ENCODE measurements at places on chromosomes 11 and 22. TPM values are rescaled to one million over a fixed set of nuclear protein-coding genes. Genes with fewer than 3 reads are reported as not detected.

MTCH2 gene
- 78.6 TPM for total RNA-seq

- no peak for DNase-seq
These were observed 46.5 kb downstream of the MYO7A start for GRCh38 chr11:77174559-77174958.

SSTR3 gene
- not detected for total RNA-seq

GRCh38 chr11:1640076-1640946 lies 10.7 kb downstream of the KRTAP5-5 start:
- no peak for DNase-seq

- no peak for DNase-seq
These were observed 137.4 kb downstream of the EHF start for GRCh38 chr11:34758262-34758661.

DNA sequence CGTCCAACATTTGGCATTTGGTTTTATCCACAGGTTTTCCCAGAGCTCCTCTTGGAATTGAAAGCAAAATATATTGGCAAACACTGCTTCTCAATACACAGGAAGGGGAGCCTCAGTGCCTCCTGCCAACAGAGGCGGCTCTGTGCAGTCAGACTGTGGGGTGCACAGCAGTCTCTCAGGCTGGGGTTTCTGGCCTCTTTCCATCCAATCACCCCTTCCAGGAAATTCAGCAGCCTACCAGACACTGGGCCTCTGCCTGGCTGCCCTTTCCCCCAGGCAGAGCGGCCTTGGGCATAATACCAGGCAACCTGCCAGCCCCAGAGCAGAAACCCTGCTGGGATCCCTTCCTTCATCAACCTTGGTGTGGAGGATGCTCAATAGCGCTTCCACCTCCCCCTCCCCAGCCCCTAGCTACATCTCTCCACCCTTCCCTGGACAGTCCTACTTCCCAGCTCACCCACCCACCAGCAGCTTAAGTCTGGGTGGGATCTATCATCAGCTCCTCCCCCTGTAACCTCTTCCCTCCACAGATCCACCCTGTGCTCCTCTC lies 17.8 kb upstream of the RAPSN start:
- DNase-seq: peak; percentile 75

DNA sequence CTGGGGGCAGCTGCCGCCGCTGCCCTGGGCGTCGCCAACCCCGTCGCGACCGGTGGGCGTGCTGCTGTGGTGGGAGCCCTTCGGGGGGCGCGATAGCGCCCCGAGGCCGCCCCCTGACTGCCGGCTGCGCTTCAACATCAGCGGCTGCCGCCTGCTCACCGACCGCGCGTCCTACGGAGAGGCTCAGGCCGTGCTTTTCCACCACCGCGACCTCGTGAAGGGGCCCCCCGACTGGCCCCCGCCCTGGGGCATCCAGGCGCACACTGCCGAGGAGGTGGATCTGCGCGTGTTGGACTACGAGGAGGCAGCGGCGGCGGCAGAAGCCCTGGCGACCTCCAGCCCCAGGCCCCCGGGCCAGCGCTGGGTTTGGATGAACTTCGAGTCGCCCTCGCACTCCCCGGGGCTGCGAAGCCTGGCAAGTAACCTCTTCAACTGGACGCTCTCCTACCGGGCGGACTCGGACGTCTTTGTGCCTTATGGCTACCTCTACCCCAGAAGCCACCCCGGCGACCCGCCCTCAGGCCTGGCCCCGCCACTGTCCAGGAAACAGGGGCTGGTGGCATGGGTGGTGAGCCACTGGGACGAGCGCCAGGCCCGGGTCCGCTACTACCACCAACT lies 1.0 kb downstream of the FUT4 start:
- DNase-seq: peak; percentile 77

SCGB1A1 gene
- total RNA-seq: not detected

SLC22A12 gene
- total RNA-seq: not detected

KIRREL3 gene
- 1.0 TPM for total RNA-seq

DNA sequence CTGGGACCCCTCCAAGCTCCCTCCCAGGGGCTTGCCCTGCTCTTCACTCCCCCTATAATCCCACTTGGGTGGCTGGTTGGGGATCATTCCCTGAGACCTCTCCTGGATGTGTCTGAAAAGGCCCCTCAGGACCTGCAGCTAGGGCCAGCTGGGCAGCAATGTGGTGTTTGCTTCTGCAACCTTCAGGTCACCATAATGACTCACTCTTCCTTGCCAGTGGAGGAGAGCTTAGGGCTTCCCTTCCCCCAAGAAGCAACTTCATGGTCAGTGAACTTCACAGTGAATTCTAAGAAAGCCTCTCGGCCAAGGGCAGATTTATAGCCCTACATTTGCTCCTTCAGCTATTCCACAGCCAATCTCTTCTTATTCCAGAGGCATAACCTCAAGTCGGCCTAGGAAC lies 45.1 kb upstream of the TSPAN18 start:
- DNase-seq: no peak

GP1BB gene
- total RNA-seq: not detected

GRCh38 chr11:73757598-73757997 lies 3.3 kb downstream of the RAB6A start:
- no peak for DNase-seq

- no peak for DNase-seq
These were observed 38.5 kb downstream of the NELL1 start for GRCh38 chr11:20707876-20708275.

GRCh38 chr11:6474806-6475500 lies 1.2 kb upstream of the TRIM3 start:
- DNase-seq: no peak

DNA sequence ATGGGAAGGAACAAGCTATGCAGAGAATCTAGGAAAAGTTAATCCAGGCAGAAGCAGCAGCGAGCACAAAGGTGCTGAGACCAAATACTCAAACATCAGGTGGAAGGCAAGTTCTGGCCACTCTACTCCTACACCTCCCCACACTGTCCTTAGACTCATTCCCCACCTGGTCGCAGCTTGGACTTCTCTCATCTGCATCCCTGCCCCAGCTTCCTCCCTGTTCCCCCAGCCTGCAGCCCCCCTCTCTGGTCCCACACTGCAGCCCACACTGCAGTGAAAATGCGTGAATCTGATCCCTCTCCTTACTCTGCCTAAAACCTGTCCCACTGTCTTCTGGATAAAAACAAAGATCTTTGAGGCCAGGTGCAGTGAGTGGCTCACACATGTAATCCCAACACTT lies 9.1 kb downstream of the TPBGL start:
- no peak for DNase-seq

TYR gene
- total RNA-seq: not detected

DNA sequence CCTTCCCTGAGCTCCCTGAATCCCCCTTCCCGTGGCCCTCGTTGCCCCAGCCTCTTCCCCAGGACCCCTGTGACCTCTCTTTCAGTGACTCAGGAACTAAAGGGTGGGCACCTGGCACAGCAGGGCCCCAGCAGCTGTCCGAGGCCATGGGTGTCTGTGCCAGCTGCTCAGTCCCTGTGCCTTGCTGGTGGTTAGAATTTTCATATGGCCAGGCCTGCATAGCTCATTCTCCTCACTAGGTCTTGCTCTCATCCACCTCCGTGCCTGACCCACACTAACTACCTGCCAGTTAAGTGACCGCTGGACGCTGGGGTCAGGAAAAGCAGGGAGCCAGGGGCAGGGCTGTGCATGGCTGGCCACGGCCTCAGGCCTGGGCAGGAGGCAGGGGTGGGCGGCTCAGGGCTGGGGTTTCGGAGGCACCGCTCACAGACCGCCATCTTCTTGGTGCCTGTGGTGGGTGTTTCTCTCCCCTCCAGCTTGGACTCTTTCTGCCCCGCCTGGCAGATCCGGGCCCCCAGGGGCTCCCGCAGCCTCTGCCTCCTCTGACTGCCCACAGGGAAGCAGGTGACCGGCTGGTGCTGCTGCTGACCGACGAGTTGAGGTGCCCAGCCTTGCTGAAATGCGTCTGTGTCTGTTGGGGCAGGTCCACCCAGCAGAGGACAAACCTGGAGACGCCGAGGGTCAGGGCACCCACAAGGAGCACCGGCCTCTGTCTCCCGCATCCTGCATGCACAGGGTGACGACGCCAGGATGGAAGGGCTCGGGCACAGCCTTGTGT lies 20.3 kb downstream of the MRGPRD start:
- DNase-seq: no peak

DNA sequence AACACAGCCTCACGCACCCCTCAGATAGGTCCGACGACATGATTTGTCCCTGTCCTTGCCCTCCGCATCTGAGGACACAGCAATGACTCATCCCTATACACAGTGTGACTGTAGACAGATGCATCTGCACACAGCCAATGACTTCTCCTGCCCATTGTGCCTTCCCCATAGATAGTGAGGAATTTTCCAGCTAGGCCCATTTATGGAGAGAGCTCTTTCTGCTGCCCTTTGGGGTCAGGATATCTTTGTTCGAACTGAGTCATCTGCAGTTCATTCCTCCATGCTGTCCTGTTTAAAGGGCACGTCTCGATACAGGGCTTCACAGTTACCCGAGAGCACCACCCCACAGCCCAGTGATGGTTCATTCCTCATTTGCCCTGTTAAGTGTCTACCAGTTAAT lies 96.7 kb downstream of the LARGE1 start:
- DNase-seq: no peak

MAP6 gene
- total RNA-seq: 8.5 TPM

GRCh38 chr11:33018840-33019239 lies 3.2 kb downstream of the DEPDC7 start:
- DNase-seq: no peak

DNA sequence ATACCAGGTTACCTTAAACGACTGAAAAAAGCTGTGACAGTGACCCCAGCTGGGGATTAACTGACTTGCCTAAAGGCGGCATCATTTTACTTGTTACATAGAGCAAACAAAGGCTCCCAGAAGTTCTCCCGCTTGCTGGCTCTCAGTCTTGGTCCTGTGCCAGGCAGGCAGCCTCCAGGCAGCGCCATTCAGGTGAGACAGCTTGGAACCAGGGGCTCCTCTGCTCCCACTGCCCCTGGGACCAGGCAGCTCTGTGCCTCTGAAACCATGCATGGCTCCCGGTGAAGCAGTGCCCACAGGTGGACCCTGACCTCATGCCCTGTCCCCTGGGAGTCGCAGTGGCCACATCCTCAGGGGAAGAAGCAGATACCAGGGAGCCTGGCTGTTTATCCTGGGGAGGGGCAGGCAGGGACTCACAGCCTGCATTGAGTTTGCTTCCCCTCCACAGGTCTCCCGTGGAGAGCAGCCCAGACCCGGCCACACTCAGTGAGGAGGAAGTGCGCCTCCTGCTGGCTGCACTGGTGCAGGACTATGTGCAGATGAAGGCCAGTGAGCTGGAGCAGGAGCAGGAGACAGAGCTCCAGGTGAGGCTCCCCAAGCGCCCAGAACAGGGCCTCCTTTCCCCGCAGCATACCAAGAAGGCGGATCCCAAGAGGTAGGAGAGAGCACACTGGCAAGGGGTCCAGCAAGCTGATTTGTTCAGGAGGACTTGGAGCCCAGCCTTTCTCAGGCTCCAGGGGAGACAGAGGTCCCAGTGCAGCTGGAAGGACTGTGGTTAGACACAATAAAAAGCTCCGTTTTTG lies 15.6 kb upstream of the CYP2R1 start:
- peak; percentile 77 for DNase-seq

DNA sequence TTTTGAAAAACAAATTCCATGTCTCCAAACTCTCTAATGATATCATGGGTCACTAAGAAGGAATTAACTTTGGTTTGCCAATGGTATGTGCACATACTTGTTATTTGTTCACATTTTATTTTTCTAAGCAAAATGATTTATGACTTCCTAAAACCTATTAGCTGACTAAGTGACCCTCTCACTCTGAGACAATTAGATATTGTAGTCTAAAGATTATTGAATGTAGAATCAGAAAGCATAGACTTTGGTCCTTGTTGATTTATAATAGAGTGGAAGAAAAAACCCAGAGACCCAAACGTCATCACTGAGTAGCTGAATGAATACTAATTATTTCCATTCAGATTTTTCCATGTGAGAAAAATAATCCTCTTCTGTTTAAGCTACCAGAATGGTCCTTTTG lies 243.5 kb upstream of the ANO3 start:
- no peak for DNase-seq

DNA sequence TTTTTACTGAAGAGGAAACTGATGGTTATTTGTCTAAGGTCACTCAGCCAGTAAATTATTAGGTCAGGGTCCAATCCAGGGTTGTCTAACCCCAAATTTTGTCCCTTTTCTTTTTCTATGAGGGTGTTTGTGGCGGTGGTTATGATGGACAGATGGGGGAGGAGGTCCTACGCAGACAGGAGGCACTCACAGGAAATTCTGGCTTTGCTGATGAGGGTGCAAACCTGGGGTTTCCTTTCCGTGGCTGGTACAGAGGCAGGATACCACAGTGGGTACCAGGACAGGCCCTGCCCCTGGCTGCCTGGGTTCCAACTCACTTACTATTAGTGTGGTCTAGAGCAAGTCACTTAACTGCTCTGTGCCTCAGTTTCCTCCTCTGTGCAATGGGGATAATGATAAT lies 91.0 kb downstream of the RRM1 start:
- no peak for DNase-seq

TEX54 gene
- total RNA-seq: not detected

GRCh38 chr11:60809691-60810090 lies 24.6 kb downstream of the MS4A10 start:
- DNase-seq: no peak

- no peak for DNase-seq
These were observed 16.2 kb upstream of the MMP13 start for GRCh38 chr11:102971766-102972165.

- DNase-seq: no peak
These were observed 56.0 kb downstream of the GLYATL2 start for GRCh38 chr11:58788355-58789023.

DNA sequence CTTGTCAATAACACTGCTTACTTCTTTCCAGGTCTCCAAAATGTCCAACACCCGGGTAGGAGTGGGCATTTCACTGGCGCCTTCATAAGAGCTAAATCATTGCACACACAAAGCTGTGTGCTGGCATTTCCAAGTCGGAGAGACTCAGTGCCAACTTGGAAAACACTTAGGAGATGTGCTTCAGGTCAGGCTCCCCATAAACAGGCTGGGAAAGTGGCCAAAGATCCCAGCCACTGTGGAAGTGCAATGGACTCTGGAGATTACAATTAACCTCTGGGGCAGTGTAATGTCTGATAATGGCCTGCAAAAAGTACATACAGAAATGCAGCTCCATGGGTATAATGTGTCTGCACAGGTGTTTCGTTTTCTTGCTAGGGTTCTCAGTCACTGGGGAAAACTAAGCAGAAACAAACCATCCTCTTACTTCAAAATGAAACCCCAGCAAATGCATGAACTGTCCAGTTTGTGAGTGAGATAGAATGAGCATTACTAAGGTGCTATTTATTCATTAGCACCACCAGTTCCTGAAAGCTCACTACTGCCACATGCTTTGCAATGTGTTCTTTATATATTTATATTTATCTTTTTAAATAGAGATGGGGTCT lies 79.0 kb downstream of the ABTB2 start:
- DNase-seq: peak; percentile 33

GRCh38 chr11:14179116-14179820 lies 179.7 kb downstream of the RRAS2 start:
- DNase-seq: no peak

DNA sequence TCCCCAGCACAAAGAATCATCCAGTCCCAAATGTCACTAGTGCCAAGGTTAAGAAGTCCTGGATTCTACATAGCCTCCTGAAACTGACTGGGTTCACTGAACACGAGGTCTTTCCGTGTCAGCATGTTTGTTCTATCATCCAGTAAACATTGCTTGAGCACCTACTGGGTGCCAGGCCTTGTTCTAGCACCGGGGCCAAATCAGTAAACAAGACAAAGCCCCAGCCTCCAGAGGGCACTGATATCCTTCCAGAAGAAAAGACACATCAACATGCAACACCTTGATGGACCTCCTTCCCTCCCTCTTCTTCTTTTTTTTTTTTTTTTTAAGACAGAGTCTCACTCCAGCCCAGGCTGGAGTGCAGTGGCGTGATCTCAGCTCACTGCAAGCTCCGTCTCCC lies 26.9 kb downstream of the TPST2 start:
- no peak for DNase-seq
